ENCODE measurements at places on chromosomes 12 and 14.

GRCh38 chr12:75460204-75460603 is 20.4 kb upstream of the GLIPR1 start:
- DNase-seq, result no peak

DNA sequence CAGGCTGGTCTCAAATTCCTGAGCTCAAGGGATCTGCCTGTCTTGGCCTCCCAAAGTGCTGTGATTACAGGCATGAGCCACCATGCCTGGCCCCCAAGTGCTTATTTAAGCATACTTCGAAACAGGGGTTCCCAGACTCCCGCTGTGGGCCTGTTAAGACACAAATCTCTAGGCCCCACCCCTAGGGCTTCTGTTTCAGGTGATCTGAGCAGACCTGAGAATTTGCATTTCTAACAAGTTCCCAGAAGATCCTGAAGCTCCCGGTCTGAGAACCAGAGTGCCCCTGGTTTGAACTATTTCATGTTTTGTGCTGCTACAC is 25.0 kb downstream of the GCH1 start:
- DNase-seq, result no peak

- DNase-seq, result no peak
Observed at GRCh38 chr12:49789992-49790391, 38.2 kb downstream of the NCKAP5L start.

GRCh38 chr14:30553311-30553989 is 5.5 kb upstream of the G2E3 start:
- no peak for DNase-seq

GRCh38 chr14:72553656-72554055 is 340.2 kb downstream of the DPF3 start:
- DNase-seq, result no peak

GRCh38 chr14:105146976-105147635 is 21.5 kb downstream of the JAG2 start:
- no peak for DNase-seq

GRCh38 chr12:43669373-43669772 is 89.2 kb downstream of the PUS7L start:
- DNase-seq, result no peak

DNA sequence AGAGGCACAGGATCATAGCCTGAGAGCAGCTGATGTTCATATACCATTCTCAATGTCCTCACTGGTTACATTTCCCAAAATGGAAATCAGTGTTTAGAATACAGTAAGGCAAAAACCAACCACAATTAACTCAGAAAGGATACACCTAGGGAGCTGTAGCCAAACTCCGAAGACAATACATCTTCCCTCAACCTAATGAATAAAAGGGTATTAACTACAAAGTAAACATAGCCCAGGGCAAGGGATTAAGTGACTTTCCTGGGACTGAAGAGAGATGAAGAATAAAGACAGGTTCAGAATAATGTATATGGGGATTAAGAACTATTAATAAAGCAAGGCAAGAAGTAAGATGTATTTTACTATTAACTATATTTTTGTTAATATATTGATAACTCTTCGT is 79.5 kb downstream of the RPS29 start:
- DNase-seq, result no peak

GRCh38 chr14:82786483-82786880 is 1252.8 kb upstream of the SEL1L start:
- DNase-seq, result no peak

- DNase-seq, result no peak
Observed at GRCh38 chr12:99901181-99901580, 83.6 kb downstream of the ANKS1B start.

GRCh38 chr14:89432226-89432625 is 15.2 kb upstream of the FOXN3 start:
- DNase-seq, result no peak

DNA sequence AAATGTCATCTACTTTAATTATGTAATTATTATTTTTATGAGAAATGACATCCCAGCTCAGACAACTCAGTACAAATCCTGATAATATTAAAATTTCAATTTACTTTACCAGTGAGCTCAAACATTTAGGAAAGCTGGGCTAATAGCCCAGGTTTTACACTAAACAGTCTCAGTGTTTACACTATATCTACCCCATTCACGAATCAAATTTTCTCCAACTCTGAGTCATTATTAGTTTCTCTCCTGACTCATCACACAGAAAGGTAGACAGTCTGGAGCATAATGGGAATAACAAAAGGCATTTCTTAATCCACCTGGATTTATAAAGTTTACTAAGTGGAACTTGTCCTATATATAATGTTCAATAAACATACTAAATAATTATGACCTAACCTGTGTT is 5.7 kb downstream of the PAWR start:
- no peak for DNase-seq

- DNase-seq, result peak; percentile 78
Observed at GRCh38 chr12:57744194-57744776, 554 bp upstream of the TSPAN31 start.

GRCh38 chr12:124445826-124446225 is 121.6 kb downstream of the NCOR2 start:
- DNase-seq, result no peak

DNA sequence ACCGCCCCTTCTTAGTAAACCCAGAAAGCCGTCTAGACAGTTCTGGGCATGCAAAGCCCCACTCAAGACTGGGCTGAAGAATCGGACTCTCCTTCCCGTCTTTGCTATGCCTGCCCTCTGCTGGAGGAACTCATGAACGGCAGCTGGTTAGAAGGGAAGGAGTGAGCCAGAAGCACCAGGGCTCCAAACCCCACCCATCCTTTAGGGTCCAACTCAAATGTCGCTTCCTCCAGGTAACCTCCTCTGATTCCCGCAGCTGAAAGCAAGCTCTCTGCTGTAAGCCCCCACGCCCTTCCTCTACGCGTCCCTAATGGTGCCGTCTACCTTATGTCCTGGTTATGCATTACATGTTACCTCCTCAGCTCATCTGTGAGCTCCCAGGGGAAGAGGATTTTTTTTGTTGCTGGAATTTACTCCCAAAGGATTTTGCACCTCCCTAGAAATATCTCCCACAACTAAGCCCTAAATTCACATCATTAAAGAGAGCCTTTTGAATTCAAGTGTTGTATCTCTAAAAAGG is 59.0 kb upstream of the SCN8A start:
- peak; percentile 78 for DNase-seq

- DNase-seq, result no peak
Observed at GRCh38 chr12:116133149-116133548, 144.3 kb downstream of the MED13L start.

GRCh38 chr12:52127683-52128450 is 48.4 kb downstream of the SMIM41 start:
- DNase-seq, result peak; percentile 11

DNA sequence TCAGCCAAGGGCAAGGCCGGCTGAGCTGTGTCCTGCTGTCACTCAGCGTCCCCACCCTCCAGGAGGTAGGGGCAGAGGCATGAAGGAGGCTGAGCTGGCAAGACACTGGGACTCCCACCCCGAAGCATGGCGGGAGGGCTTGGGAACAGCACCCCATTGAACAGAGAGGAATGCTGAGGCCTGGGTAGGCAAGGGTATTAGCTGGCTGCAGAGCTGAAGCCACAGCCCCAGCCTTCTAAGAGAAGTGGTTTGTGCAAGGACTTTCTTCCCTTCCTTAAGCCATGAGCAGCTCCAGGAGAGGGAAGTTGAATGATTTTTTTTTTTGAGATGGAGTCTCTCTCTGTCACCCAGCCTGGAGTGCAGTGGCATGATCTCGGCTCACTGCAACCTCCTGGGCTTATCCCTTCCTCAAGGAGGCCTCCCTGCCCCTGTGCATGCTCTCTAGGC is 6.6 kb upstream of the CFAP73 start:
- no peak for DNase-seq

DNA sequence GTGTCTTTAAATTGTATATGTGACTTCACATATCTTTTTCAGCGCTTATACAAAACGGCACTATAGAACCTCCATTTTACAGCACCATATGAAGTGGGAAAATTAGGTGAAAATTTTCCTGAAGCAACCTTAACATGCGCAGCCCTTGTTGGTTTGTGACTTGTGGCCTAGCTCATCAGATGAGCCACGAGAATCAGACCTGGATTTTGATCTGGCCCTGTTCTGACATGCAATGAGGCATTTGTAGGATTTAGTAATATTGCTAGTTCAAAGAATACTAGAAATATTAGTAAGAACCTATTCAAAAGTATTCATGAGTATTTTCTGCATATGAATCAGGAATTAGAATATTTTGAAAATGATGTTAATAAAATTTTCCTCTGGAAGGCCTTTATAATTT is 2.9 kb downstream of the CDKN1B start:
- DNase-seq, result no peak

- peak; percentile 57 for DNase-seq
Observed at GRCh38 chr14:100237735-100238418, 1.1 kb upstream of the YY1 start.

DNA sequence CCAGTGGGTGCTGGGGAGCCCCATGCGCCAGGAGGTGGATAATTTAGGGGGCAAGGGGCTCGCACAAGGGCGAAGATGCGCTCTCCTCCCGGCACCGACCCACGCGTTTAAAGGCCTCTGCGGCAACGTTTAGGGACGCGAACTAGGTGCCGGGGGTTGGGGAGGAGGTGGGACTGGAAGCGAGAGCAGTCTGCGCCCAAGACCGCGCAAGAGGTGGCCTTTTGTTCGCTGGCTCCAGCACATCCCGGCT is 1.3 kb downstream of the SLC38A1 start:
- DNase-seq, result peak; percentile 64

GRCh38 chr12:111238075-111238734 is 130.7 kb downstream of the PHETA1 start:
- no peak for DNase-seq

GRCh38 chr12:113075137-113075683 is 18.7 kb downstream of the DTX1 start:
- DNase-seq, result no peak

GRCh38 chr14:32449648-32450047 is 120.5 kb downstream of the AKAP6 start:
- DNase-seq, result no peak

GRCh38 chr12:108052260-108052659 is 76.8 kb upstream of the WSCD2 start:
- no peak for DNase-seq

- no peak for DNase-seq
Observed at GRCh38 chr14:22433069-22433468, 156.0 kb downstream of the DAD1 start.

- no peak for DNase-seq
Observed at GRCh38 chr12:94290353-94290752, 142.0 kb downstream of the PLXNC1 start.

DNA sequence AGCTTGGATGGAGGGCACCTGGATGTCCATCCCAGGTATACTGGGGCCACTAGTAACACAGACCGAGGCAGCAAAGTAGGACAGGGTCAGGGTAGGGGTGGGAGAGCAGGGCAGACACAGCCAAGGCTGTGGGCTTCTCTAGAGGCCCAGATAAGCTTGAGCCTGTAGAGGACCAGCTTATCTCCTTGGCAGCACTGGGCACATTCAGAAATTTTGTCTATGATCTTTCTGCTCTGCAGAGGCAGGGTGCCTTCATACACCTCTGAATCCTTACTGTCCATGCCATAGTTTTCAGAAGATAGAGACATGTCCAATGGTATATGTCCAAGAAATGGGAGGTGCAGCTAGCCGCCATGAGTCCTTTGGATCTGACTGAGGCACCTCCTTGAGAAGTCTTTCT is 26.4 kb upstream of the USP15 start:
- DNase-seq, result no peak

- DNase-seq, result no peak
Observed at GRCh38 chr12:72304751-72305150, 32.6 kb downstream of the TRHDE start.

GRCh38 chr14:60753264-60754119 is 18.9 kb downstream of the MNAT1 start:
- DNase-seq, result peak; percentile 49

DNA sequence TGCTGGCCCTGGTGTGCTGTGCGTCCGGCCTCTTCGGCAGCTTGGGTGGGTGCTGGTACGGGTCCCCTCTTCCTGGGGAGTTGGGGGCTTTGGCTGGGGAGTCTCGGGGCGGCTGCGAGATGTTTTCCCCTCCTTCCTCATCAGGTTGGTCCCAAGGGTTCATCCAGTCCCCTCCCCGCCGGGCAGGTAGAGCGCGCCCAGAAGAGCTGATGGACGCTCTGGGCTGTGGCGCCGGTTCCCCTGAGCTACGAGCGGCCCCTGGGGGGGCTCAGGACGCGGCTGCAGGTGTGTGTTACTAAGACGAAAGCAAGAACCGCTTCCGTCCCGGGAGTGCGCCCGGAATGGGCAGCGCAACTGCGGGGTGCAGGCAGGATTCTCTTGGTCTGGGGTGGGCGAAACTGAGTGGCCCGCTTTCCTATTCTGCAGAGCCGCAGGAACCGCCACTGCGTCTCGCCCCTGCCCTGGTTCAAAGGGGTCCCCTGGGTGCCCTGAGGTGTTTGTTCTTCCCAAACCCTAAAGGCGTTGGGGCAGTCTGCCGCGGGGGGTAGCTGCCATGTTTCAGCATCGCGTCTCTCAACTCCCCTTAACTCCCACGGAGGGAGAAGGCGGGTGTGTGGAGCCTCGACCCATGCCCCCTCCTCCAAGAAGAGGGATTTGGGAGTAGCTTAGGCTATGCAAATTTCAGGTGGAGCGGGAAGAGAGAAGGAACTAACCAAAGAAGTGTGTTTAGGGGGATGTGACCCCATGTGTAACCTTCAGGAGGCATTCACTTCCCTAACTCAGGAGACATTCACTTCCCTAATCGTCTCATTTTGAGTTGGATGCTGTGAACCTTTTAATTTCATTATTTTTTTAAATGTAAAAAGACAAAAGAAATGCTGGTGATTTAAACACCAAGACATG is 1.2 kb downstream of the SLC24A4 start:
- no peak for DNase-seq

- peak; percentile 22 for DNase-seq
Observed at GRCh38 chr12:111068290-111068689, 147.9 kb upstream of the MYL2 start.

DNA sequence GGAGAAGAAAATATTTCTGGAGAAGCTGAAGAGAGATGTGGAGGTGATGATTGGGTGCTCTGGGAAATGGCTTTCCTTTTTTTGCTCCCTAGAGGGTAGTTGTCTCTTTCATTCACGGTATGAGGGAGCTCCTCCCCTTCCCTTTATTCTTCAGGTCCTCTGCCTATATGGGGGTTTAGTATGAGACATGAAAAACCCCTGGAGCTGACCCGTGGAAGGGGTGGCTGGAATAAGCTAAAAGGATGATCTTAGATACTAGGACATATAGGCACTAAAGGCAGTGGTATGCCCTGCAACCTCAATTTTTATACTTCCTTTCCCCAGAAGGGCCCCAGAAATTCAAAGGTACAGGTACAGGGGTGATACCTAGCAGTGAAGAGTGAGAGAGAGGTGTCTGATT is 4.2 kb upstream of the DTX3 start:
- DNase-seq, result no peak

All from stimulated activated CD4-positive, alpha-beta T cell treated with anti-CD3 and anti-CD28 coated beads, Interleukin-2, amount 100 ng/mL, for 24 hours (primary cell).